ENCODE measurements at places on chromosomes 5 and 9.
A peak's percentile ranks its signal among the peaks of the same experiment; 100 is the strongest.

GRCh38 chr5:174610968-174611367 lies 113.4 kb upstream of the MSX2 start:
- DNase-seq = no peak

GRCh38 chr9:23669776-23670175 lies 156.3 kb downstream of the ELAVL2 start:
- DNase-seq = no peak

- no peak for DNase-seq
Measured at GRCh38 chr5:17230808-17231525, 13.5 kb downstream of the BASP1 start.

DNA sequence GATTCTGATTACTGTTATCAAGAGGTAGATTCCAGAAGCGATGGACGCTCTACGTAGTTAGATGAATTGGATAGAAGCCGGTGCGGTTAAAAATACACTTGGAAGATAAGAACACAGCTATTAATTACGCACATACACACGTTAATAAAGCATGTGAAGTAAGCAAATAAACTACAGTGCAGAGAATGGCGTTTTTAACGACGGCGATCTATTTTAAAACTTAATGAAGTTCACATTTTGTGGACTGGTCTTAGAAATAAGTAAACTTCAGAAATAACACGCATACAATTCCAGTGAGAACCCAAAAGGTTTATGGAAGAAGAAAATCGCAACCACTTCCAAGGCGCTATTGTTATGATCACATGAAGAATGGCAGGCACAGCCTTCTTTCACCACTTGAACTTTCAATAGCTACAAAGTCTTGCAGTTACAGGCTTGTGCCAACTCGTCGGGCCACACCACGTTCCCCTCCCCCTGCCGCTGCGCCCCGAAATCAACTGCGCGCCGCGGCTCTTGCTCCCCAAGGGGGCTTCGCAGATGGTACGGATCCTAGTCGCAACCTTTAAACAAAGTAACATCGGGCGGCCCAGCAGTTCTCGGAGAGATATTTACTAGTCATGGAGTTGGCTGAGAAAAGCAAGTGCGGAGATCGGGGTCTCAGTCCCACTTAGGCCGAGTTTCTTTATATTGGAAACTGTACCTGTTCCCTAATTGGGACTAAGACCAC lies 866 bp upstream of the SEMA6A start:
- no peak for DNase-seq

- DNase-seq = peak; percentile 36
Measured at GRCh38 chr5:140145818-140146522, 20.2 kb downstream of the IGIP start.

DNA sequence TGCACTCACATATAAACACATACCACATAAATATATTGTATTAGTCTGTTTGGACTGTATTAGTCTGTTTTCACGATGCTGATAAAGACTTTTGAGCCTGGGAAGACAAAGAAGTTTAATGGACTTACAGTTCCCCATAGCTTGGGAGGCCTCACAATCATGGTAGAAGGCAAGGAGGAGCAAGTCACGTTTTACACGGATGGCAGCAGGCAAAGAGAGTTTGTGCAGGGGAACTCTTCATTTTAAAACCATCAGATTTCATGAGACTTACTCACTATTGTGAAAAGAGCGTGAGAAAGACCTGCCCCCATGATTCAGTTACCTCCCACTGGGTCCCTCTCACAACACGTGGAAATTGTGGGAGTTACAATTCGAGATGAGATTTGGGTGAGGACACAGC lies 133.4 kb downstream of the FER start:
- DNase-seq = no peak

- DNase-seq = no peak
Measured at GRCh38 chr9:33161589-33162132, 5.5 kb downstream of the B4GALT1 start.

DNA sequence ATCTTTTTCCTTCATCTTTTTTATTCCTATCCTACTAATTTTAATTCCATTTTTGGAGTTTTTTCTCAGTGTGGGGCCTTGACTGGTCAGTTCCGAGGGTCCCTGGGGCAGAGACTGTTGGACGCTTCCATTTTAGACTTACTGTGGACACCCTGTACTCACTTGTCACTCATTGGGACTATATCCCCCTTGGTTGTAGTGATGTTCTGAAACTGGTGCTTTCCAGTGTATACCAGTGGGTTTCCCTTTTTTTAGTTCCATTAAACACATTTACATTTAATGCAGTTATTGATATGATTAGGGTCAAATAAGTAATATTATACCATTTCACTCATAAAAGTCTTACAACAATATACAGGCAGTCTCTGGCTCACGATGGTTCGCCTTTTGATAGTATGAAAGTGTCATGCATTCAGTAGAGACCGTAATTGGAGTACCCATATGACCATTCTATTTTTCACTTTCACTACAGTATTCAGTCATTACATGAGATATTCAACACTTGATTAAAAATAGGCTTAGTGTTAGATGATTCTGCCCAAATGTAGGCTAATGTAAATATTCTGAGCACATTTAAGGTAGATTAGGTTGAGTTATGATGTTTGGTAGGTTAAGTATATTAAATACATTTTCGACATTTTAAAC lies 46.0 kb downstream of the CNOT6 start:
- DNase-seq = no peak

- no peak for DNase-seq
Measured at GRCh38 chr5:180521101-180521500, 26.9 kb downstream of the CNOT6 start.

DNA sequence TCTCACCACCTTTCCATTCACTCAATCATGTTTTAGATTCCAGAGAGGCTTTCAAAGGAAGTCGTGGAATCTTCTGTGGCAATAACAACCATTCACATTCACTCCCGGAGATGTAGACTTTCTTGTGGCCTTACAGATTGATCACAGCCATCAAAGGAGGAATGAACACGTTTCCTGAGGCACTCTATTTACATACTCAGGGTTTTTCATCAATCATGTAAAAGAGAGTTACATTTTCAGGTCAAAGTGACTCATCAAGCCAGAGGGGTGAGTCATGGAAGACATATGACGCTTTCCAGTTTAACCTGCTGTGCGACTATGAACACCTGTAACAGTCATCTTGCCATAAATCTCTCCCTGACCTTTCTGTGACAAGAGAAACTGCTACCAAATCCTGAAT lies 39.3 kb upstream of the RAD23B start:
- DNase-seq = peak; percentile 9

DNA sequence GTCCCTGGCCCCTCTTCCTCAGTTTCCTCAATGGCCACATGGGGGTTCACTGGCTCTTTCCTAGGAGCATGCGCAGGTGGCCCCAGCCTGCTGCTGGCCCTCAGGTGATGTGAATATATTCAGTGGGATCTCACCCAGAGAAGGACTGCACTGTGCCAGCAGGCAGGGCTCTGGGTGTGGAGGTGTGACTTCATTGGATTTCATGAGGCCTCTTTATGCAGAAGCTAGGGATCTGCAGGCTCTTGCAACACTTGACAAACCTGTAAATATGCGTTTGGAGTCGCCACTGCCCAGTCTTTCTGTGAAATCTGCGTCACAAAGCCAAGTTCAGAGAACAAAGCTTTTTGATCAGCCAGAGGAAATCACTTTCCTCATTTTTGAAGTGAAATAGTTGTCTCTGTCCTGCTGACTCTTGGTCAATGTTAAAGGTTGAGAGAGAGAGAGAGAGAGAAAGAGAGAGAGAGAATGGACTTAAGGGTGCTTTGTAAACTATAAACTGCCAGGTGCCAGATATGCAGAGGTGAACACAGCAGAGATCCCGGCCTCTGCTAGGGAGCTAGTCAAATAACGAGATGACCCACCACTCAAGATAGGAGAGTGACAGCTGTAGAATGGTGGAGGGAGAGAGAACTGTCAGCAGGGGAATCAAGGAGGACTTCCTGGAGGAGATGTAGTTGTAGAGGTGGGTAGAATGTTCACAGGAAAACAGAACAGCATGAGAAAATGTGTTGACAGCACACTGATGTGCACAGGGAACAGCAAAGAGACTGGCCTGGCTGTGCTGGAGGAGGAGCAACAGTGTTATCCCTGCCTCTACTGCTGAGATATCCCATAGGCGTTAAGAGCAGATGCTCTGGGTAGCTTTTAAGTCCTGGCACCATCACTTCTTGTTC lies 167.0 kb upstream of the ZNF618 start:
- no peak for DNase-seq

DNA sequence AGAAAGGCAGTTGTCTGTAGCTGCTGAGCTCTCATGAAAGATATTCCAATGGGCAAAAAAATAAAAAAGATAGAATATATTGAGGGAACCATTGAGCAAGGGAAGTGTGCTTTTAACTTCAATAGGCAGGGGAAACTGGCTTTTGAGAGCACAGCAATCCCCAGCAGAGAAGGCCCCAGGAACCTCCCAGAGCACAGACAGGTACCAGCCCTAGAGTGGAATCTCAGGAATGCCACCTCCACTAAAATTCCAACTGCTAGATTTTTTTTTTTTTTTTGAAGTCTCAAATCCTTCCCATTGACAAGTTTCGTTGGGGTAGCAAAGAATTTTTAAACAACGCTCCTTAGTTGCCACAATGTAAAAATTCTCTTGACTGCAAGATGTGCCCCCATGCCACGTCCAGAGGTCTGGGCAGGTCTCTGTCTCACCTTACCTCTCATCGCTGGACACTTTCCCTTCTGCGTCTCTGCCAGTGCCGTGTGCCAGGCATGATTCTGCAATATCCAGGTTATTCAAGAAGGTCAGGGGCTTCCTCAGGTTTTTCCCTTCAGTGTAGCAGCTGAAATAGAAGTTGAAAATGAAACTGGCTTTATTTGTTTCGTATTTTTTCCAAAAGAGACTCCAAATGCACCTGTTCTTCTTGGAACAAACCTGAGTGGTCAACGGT lies 64.2 kb upstream of the IRX1 start:
- DNase-seq = no peak

DNA sequence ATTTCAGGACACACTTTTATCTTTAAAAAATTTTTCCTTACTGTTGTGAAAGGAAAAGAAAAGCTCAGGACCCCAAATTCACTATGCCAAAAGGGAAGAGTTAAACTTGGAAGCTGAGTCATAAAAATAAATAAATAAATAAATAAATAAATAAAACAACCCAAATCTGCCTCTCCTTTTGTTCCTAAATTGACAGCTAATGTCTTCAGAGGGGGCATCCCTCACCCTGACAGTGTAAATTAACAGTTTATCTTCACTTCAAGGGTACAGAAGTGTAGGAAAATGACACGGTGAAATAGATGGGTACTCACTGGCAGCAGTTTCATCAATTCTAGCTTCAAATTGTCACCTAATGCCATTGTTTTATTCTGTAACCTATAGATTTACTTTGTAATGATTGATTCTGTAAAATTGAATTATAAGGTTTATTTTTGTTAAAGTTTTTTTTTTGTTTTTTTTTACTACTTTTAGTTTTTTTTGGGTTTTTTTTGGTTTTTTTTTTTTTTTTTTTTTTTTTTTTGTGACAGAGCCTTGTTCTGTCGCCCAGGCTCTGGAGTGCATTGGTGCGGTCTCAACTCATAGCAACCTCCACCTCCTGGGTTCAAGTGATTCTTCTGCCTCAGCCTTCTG lies 18.5 kb upstream of the ANXA1 start:
- DNase-seq = no peak

DNA sequence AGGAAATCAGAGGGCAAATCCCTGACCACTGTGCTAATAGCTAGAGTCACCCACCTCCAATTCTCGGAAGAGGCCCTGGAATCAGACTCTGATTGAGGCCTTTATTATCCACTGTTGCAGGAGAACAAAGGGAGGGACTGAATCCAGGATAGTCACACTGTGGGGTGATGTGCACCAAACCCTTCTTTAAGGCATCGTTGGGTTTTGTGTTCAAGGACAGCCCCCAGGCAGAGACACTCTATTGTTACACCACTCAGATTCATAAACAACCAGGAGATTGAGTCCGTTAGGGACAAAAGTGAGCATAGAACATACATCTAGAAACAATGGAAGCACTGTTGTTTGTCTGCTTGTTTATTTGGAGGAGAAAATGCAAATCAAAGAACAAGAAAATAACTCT lies 124.6 kb upstream of the TBCA start:
- DNase-seq = no peak

DNA sequence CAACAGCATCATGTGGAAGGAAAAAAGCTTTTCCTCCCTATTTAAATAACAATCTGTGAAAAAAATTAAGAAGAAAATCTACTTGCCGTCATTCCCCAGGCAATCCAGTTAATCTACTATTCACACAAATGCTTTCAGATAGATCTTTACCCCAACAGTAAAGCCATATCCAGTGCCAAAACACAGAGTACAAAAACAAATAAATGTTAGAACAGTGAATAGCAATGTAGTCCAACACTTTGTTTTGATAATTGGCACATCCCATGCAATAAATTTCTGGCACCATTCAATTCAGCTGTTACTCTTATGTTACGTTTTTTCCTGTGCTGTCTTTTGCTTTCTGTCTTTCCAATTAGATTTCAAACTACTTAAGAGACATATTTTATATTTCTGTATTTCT lies 2245.5 kb upstream of the WWC1 start:
- DNase-seq = no peak

DNA sequence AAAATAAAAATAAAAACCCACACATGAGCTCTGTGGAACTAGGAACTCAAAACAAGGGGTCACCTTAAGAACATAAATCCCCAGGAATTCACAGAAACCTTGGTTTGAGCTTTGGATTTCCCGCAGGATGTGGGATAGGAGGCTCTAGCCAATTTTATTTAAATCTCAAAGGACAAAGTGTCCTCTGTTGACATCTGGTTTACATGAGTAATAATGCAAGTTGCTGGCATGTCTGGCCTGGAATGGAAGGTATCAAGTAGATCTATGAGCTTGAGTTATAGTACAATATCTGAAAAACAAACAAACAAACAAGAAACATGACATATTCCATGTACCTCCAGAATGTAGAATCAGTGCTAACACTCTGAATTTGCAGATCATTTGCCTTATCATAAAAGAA lies 94.2 kb upstream of the SLIT3 start:
- DNase-seq = no peak

DNA sequence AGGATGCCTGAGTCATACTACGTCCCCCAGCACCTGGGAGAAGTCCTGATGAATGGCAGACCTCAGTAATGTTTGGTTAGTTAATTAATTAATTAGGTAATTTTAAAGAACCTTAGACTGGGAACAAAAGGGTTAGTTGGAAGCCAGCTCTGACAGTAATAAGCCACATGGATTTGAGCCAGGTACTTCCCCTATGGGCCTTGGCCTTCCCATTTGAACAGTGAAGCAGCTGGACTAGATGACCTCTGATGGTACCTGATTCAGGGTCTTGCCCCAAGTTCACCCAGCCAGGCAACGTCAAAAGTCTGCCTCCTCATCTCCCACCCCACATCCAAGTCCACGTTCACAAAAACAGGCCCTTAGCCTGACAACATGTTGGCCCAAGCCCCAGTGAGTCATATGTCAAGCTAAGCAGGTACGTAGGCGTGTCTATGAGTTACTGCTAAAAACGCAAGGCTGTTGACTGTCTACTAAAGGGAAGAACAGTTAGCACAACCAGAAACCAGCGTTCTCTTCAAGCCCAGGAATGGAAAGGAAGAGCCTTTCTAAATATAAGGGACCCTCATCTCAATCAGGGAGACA lies 303.2 kb downstream of the ACTL7B start:
- DNase-seq = no peak

All from stimulated activated CD4-positive, alpha-beta T cell treated with anti-CD3 and anti-CD28 coated beads, Interleukin-1b, Interleukin-23, amount 100 ng/mL, for 1 hour (primary cell).